ENCODE measurements at places on chromosomes 4 and X.

GRCh38 chrX:135393051-135393450, 28.7 kb upstream of the SMIM10L2A start:
- no peak for DNase-seq

DNA sequence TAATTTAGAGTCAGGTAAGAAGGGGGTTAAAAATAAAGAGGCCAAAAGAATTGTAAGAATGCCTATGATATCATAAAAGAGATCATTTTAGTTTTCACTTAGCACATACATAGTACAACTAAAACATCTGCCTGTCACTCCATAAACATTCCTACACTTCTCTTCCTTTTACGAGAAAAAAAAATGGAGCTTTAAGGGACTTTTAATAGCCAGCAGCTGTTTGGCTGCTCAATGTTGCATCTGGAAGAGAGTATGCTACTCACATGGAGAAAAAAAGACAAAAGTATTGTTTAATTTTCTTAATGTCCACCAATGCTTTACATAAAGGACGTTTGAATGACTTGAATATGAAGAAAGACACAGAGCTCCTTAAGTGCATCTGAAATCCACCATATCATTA, 48.7 kb upstream of the TNIP3 start:
- DNase-seq = no peak

GRCh38 chr4:6048537-6048936, 30.3 kb upstream of the C4orf50 start:
- DNase-seq = no peak

DNA sequence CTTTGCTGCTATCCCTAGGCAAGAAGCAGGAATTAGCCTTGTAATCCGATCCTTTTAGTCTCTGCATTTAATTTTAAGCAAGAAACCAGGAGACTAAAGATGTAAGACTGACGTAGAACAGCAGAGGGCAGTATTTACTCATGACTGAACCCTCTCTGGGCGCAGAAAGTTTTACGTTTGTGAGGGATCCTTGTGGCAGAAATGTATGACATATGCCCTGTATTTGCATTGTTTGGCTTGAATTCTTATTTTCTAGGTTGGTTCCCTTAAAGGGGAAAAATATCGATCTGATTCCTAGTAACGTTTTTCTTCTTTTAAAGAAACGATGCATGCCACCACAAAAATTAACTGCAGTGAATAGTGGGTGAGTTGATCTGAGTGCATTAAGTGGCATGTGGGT, 1.3 kb upstream of the FAT4 start:
- DNase-seq = peak; percentile 94

- DNase-seq = no peak
Observed at GRCh38 chrX:38636949-38637819, 75.8 kb downstream of the TSPAN7 start.

- DNase-seq = peak; percentile 27
Observed at GRCh38 chr4:181685461-181685860, 557.7 kb upstream of the TENM3 start.

- DNase-seq = peak; percentile 34
Observed at GRCh38 chr4:144646523-144647094, 653 bp downstream of the HHIP start.

- peak; percentile 7 for DNase-seq
Observed at GRCh38 chrX:155112171-155112570, 40.9 kb downstream of the BRCC3 start.

DNA sequence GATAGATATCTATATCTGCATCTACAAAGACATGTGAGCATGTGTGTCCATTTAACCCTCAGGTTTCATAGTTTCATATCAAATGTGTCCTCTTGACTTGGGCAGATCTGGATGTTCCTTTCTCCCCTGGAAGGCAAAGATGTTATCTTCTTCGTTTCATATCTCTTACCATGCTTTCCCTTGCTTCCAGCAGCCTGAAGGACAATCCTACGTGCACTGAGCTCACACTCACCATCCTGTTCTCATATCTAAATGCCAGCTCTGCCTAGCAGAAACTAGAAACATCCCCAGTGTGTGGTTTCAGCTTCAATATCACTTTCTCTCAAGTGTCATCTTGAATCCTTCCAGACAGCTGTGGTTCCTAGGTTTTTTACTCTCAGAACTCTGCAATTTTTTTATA, 66.2 kb downstream of the ZAR1 start:
- DNase-seq = no peak

GRCh38 chr4:57156242-57156990, 46.2 kb upstream of the IGFBP7 start:
- DNase-seq = no peak

DNA sequence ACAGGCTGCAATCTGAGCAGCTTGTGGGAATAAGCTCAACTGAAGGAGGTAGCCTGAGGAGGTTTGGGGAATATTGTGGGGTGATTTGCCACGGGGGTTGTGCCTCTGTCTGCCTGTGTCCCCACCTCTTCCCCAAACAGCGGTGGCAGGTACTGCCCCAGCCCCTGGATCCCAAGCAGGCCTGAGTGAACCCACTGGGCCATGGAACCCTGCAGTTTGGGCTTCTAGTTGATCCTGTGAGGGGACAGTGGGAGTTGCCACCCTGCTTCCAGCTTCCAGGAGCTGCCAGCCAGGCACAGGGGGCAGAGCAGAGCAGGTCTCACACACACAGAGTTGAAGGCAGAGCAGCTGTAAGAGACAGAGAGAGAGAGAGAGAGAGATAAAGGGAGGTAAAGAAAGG, 97.4 kb downstream of the PJA1 start:
- no peak for DNase-seq

GRCh38 chrX:861921-862320, 231.3 kb downstream of the SHOX start:
- no peak for DNase-seq

- DNase-seq = peak; percentile 60
Observed at GRCh38 chr4:48778431-48779094, 1.5 kb downstream of the FRYL start.

DNA sequence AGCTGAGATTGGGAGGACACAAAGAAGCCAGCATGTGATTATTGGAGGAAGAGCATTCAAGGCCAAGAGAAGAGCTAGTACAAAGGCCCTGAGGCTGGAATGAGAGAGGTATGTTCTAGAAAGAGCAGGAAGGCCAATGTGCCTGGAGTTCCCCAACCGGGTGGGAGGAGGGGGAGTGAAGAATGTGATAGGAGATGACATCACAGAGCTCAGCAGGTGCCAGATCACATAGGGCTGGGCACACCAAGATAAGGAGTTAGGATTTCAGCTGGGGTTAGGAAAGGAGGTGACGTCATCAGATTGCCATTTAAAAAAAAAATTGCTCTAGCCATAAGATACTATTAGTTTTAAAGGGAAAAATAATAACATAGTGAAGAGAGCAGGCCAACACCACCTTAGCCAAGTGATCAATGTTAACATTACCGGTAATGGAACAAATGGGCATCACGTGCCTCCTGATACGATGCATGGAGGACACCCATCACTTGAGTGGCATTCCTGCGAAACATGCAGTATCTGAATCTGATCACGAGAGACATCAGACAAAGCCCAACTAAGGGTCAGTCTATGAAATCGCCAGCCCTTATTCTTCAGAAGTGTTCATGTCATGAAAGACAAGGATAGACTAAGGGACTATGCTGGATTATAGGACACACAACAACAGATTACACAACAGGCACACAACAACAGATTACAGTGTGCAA, 344.3 kb downstream of the BCOR start:
- peak; percentile 42 for DNase-seq

DNA sequence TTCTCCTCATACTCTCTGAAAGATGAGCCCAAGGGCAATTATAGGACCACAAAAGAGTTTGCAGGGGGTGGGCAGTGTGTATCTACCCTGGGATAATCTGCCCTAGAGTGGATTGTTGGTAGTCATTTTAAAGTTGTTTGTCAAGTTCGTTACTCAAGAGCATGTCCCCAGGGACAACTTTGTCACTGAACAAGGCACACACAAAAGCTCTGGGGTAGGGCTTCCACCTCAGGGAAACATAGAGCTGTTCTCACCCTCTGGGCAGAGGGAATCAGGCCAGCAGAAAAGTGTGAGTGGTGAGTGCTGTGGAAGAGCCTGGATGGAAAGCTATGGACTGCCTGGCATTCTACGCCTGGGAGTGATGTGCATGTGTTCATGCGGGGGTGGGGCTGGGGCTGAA, 23.3 kb upstream of the LEF1 start:
- DNase-seq = no peak

DNA sequence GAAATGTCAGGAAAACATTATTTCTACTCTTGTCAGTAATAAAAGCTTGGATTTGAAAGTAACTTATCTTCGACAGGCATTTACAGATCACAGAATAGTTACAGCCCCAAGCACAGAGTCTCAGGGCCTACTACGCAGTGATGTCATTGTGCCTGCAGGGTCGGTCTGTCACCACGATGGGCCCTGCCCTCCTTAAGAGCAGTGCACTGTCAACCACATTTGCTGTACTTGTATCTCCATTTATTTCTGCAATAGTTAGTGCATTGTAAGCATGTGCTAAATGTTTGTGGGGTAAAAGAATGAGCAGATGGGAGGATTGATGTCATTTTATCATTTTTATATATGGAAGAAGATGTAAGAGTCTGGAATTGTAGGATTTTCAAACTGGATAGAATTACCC, 13.6 kb upstream of the CCKAR start:
- DNase-seq = no peak

GRCh38 chrX:52574416-52575275, 57.8 kb upstream of the XAGE1B start:
- DNase-seq = peak; percentile 74

DNA sequence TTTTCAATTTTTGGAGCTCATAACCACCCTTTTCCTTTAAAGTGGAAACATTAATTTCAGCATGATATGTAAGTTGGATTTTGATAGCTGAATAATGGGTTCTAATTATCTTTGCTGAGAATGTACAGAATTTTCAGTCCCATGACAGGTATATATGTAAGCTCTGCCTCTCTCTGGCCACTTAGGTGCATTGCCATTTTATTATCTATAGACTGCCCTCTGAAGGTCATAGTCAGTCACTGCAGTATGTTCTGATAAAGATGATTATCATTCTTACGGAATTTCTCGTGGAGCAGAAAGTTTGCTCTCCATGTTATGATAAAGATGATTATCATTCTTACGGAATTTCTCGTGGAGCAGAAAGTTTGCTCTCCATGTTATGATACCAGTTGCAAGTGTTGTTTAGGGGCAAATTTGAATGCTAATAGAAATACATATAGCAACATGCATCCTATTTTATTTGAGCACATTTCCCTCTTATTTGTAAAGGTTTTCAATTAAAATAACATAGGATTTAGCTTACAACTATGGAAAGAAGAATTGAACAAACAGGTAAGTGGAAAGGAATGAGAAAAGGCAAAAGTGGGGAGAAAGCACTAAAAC, 10.4 kb downstream of the AFP start:
- peak; percentile 55 for DNase-seq

GRCh38 chr4:3215733-3216132, 33.2 kb upstream of the MSANTD1 start:
- DNase-seq = no peak

DNA sequence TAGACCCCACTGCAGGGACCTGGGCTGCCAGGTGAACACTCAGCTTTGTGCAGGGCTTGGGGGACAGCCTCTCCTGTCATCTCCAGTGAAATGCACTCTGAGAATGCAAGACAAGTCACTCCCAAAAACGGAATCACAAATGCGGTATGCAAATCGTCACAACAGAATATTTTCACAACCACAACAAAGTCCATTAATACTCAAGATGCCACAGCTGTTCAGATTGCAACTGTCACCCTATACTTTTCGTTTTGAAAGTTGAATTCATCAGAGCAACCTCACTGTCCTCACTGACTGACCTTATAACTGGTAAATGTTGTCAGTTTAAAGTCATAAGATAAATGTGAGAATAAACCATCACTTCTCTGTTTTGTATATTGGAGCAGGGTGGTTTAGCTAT, 16.6 kb downstream of the JAKMIP1 start:
- DNase-seq = no peak

- DNase-seq = no peak
Observed at GRCh38 chrX:4905576-4905975, 1192.1 kb upstream of the PRKX start.

DNA sequence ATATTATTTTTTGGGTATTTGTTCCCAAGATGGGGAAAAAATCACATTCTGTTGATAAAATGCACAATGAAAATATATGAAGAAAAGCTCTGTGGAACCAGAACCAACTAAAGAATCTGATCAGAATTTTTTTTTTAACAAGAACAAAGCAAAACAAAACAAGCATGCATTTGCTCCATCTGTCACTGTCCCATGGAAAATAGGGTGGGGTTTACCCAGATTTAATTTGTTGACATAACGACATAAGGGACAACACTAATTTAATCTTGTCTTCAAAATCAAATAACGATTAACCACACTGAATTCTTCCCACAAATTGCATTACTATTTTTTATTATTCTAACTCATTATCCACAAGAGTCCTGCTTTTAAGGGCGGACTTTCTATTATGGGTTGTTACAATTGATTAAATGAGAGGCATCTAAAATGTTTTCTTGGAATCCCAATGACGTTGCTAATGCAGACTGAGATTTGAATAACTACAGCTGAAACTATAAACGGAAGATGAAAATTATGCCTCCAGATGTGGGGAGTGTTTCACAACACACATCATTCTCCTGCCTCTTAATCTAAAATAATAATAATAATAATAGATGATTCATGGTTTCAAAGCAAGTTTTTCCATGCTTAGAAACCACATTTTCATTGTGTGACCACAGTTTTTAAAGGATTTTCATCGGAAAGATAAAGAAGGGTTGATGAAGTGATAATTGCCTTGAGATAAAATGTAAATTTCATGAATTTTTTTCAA, 307.0 kb upstream of the CPEB2 start:
- DNase-seq = no peak

- DNase-seq = peak; percentile 84
Observed at GRCh38 chr4:74311696-74312313, 3.5 kb downstream of the EPGN start.

DNA sequence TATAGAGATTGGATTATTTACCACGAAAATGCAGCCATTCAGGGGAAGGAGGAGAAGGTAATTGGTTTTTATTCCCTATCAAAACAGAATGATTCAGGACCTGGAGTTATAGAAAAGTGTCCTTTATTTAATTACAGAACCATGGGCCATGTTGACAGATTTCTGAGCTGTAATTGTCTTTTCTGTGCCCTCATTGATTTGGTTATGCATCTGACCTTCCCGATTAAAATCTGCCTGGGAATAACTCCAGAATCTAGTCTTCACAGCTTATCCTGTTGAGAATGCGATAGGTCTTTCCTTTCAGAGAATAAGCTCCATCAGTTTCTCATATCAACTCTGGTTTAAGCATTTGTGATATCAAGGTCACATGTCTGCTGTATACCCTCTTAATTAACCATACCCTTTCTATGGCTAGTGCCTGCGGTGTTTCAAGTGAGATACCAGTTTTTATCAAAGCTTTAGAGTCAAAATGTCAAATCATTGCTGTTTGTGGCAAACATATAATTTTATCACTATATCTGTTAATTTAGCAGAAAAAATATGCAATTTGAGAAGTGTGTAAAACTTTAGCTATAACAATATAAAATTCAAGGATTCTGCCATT, 37.2 kb upstream of the ANK2 start:
- DNase-seq = no peak

GRCh38 chr4:31104577-31104976, 384.4 kb downstream of the PCDH7 start:
- DNase-seq = no peak
